ENCODE measurements at places on chromosomes 6 and 20.

DNA sequence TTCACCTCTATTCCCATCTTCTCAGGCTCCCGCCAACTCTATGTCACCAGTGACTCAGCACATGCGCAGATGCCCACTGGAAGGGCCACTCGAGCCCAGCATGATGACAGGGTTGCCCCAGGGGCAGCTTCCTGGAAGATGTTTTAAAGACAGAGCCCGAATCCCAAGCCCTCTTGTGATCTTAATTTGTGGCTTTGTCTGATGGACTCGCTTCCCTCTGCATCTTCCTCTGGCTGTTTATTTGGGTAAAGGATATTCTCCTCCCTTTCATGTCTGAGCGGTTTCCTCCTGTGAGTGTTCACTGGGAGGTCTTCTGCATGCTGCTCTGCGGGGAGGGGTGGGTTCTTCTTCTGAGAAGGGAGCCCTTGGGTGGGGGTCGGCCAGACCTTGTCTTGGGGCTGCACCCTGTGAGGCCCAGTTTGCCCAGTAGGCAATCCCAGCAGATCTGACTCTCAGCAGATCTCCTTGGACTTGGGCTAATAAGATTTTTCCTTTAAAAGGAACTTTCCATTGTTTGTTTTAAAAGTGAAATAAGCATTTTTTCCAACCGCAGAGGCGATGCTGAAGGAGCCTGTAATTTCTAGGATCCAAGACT is 401.0 kb downstream of the CDC5L start:
- no peak for DNase-seq

DNA sequence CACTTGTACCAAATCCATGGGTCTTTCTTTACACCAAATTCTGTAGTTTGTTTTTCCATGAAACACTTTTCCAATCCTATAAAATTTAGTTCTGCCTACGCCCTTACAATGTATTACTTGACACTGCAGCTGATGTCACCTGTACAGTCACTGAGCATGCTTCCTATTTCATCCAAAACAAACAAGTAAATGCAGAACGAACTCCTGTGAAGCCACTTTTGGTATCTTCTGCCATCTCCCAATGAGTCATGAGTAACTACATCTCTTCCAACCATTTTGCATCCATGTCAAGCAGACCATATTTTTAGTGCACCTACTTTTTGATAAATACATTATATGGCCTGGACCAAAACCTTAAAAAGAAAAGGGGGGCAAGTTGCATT is 42.4 kb downstream of the HDDC2 start:
- DNase-seq, result no peak

DNA sequence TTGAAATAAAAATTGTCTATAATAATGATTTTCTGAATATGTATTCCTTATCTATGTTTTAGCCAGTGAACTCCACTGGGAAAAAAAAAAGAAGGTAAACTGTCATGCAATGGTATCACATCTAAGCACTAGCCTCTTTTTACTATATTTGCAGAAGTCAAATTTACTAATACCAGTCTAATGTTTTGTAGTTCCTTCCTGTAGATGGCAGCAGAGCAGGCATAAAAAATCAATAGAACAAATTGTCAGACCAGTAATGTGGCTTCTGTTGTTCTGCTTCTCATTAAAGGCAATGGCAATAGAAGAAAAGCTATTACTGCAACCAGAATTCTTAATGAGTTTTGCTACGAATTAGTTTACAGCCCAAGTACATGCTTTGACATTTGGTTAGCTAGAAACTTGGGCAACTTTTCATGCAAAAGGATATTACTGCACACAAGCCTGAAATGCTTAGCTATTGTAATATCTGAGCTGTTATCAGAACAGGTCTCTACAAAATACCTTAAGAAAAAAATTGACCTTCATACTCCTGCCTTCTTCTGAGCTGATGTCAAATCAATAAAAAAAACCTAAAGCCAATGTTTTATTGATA is 476.9 kb downstream of the KHDRBS2 start:
- DNase-seq, result no peak

DNA sequence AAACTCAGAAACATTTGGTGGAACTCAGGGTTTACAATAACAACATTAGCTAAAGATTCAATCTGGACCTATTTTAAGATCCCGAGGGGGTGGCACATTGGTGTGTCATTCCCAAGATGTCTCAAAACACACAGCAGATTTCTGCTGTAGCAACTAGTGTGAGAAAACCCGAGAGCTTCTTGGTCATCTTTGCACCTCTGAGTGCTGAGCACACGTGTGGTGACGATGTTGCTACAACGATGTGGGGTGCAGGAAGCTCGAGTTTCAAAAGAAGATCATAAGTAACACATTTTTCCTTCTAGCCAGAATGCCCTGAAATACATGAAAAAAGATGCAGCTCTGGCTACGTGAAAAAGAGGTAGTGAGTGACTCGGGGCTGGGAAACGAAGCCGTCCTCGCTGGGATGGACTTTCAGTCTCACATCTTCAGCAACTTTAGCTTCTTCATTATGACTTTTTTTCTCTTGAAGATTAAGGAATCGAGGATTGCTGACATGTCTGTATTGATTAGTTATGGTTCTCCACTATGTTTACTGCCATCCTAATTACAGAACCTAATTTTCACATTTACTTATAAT is 1.5 kb downstream of the RAMACL start:
- DNase-seq, result no peak

Data from breast epithelium (tissue), 4 donors.